ENCODE measurements at places on chromosomes 3 and 15.
A peak's percentile ranks its signal among the peaks of the same experiment; 100 is the strongest.

DNA sequence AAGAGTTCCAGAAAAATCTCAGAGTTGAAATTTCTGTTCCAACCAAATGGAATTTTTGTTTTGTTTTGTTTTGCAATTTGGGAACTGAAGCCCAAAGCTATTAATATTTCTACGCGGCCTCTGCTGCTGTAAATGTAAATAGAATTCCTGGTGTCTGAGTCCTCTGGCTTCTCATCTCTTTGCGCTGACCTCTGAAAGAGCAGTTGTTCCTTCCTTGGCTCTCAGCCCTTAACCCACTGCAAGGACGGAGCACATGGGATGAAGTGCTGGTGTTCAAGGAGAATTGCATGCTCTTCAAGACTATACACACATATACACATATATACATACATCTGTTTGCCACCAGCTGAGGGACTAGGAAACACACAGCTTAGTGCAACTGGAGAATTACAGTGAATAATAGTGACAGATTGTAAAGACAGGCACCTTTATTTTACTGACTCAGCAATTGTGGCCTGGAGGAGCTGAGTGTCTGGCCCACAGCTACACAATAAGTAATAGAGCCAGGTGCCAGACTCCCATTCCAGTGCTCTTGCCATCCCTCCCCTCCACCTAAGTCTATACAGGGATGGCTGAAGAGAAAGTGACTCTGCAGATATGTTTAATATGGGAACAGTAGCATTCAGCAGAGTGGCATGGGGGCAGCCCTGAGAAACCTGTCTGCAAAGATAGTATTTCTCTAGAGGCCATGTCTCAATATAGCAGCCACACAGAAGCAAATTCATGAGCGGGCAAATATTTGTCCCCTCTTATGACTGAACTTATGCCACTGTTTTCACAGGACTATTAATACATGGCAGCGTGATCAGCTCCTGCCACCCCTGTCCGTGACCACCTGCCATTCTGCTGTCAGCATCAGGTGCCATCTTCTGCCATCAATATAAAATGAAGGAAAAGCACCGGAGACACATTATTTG lies 42.3 kb downstream of the NEK10 start:
- peak; percentile 94 for DNase-seq

DNA sequence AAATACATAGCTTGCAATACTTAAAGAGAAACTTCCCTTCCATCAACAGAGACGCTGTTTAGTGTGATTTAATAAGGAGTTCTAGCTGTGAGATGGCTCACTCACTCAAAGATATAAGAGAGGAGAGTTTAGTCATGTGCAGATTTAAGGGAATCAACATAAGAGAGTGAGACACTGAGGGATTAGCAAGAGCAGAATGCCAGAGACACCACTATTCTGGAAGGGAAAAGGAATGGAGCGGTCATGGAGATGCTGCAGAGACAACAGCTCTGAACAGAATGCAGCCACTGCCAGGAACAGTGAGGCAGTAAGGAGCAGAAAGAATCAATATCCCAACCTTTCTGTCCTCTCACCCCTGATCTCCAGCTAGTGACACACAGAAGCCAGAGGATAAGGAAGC lies 248.8 kb downstream of the MBNL1 start:
- no peak for DNase-seq

- peak; percentile 77 for DNase-seq
Observed at GRCh38 chr15:51776952-51777569, 25.7 kb downstream of the TMOD2 start.

- no peak for DNase-seq
Observed at GRCh38 chr3:99765042-99765942, 52.4 kb upstream of the CMSS1 start.

DNA sequence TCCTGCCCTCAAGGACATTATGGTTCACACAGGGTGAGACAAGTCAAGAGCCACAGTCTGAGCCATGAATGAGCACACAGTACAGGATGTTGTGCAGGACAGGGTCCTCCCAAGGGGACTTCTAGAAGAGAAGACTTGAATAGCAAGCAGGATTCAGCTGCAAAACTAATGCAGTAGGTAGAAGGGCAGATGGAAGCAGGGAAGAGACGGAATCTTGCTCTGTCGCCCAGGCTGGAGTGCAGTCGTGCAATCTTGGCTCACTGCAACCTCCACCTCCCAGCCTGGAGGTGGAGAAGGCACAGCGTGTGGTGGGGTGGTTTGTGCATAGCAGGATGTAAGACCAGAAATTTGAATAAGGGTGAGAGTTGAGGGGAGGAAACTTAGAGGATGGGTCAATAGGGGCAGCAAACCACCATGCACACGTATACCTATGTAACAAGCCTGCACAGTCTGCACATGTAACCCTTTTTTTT lies 8.0 kb downstream of the BCL2L10 start:
- DNase-seq, result no peak

GRCh38 chr15:52844823-52845222 lies 54.7 kb upstream of the ONECUT1 start:
- no peak for DNase-seq

DNA sequence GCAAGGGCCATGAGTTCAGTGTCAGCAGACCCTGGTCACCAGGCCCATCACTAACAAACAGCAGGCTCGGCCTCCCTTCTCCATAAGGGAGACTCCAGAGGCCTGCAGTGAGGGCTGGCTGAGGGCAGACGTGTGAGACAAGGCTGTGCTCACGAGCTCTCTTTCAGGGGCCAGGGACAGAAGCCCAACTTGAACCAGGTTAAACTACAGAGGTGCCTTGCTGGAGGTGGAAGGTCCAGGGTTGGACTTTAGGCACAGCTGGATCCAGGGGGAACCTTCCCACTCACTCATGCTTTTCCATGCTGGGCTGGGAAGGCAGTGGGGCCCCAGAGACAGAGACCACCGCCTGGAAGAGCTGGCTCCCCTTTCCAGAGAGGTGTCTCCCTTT lies 19.0 kb downstream of the CFAP100 start:
- DNase-seq, result no peak

- no peak for DNase-seq
Observed at GRCh38 chr3:49554633-49555265, 472 bp downstream of the BSN start.

- DNase-seq, result no peak
Observed at GRCh38 chr3:168285506-168285905, 189.8 kb upstream of the GOLIM4 start.

- no peak for DNase-seq
Observed at GRCh38 chr15:32135335-32135734, 105.0 kb downstream of the CHRNA7 start.

DNA sequence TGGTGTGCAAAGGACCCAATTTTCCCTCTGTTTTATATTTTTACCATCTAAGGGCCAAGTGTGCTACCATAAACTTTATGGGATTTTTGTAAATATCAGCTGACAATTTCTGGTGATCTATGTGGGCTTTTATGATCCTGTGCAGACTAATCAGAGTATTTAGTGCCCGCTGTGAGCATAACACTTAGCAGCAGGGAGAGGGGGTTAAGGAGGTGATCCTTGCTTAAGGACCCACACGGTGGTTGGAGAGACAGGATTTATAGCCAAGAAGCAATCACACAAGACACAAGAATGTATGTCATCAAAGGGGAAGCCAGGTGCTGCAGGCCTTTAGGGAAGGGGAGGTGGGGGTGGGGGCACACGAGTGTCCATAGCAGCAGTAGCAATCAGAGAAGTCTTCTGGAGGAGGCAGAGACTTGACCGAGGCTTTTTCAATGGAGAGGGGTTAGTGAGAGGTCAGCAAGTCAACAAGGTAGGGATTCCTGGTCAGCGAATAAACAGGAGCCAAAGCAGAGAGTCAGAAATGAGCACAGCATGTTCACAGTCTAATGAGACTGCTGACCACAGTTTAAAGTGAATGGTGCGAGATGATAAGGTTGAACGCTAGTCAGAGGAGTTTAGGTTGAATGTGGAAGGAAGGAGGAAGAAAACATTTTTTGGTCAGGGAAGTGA lies 4.5 kb upstream of the CACNA1D start:
- no peak for DNase-seq

DNA sequence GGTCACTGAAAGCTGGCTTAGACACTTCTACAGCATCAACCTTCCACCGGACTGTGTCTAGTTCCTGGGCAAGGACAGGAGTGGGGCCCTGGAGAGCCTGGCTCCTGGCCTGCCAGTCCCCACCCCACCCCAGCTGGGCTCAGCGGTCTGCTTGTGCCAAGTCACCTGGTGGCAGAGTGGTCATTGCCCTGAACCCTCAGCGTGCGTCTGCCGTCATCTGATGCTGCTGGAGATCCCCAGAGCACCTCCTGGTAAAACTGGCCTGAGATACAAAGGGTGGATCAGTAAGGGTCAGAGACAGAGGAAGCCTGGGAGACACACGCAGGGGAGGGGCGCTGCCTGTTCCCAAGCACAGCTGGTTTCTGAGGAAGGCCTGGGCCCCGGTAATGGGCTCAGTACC lies 16.7 kb downstream of the ITIH4 start:
- DNase-seq, result no peak

GRCh38 chr15:77834276-77834990 lies 201.7 kb upstream of the LINGO1 start:
- DNase-seq, result no peak

DNA sequence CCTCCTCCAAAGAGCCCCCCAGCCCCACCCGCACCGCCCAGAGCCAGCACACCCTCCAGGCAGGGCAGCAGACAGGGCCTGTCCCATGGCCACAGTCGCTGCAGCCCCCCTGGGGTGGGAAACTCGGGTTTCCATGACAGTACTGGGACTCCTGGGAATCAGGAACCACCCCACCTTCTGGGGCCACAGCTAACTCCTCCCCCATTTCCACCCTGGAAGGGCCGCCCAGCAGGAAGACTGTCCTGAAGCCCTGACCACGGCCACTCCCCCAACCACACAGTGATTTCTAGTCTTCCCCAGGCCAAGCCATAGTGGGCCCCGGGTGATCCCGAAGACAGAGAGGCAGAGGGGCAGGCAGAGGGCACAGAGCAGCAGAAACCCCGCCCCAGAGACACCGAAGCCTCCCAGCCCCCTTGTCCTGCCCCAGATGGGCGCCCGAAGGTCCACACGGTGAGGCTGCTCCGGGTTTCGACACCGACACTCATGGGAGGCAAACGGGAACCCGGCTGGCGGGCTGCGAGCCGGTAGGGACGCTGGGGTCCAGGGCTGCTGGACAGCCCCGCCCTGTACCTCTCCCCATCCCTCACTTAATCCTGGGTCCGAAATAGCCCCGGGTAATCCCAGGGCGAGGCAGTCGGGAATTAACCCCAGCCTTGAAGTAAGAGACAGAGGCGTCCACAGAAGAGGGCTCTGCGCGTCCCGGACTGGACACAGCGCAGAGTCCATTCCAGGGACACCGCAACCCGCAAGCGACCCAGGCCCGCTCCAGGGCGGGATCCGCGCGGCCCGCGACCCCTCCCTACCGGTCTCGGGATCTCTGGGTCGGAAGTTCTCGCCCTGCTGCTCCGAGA lies 138.4 kb downstream of the NUP210 start:
- no peak for DNase-seq

DNA sequence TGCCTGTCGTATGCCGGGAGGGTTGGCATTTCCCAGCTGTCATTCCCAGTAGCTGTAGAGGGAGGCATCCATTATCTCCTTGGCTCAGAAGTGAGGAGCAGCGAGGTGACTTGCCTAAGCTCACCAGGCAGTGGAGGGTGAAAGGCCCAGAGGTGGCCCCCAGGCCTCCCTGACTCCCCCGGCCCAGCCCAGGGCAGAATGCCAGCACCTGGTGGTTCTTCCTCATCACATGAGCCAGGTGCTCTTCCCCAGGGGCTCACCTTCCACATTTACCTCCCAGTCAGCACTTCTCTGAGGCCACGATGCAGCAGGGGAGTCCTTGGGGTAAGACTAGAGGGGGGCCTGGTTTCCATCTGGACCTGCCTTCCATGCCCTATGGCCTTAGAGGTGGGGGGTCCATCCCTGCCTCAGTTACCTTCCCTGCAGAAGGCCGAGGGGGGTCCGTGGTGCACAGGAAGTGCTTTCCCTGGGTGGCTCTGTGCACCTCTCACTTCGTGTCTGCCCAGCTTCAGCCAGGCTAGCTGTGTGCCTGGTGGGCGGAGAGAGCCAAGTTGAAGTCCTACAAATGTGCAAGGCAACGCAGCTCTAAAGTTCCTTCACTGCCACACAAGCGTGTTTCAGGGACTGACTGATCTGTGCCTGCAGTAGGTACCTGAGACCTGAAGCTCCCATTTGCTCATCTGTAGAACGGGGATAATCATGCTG lies 70.3 kb upstream of the PLXNA1 start:
- no peak for DNase-seq

- DNase-seq, result no peak
Observed at GRCh38 chr3:128269796-128270195, 116.5 kb downstream of the EEFSEC start.

GRCh38 chr3:37630441-37630840 lies 231.2 kb upstream of the CTDSPL start:
- DNase-seq, result no peak

DNA sequence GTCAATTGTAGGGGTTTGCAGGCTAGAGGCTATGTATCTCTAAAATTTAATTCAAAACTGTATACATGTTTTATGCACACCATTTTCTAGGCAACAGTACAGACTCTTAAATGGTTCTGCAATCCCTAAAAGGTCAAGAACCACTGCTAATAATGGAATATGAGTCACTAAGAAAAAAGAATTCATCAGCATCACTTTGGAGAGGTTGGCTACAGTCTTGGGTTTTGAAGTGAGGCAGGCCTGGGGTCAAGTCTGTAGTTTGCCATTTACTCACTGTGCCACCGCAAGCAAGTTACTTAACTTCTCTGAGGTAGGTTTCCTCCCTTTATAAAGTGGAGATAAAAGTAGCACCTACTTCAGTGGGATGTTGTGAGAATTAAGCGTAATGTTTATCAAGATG lies 33.7 kb downstream of the THRB start:
- no peak for DNase-seq

DNA sequence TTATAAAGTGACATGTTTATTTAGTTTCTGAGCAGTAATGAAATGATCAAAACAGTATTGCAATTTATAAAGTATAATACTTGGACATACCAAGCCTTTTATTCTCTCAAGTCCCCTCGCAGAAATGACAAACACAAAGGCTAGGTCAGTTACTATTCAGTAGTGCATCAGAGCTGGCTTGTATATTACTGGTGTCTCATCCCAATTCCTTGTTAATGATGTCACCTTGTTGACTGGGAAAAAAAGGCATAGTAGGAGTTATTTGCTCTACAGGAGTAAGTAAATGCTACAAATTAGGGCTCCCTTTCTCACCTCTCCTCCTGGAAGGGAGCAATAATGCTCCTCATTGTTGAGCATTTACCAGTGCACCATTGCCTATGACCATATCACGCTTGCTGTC lies 317.6 kb downstream of the CHL1 start:
- no peak for DNase-seq

- DNase-seq, result no peak
Observed at GRCh38 chr3:161050935-161051334, 54.2 kb downstream of the B3GALNT1 start.

- DNase-seq, result peak; percentile 49
Observed at GRCh38 chr3:87771337-87772192, 287.2 kb downstream of the CGGBP1 start.

All from ELR (cell line).